EH (cell line): ENCODE measurements at places on chromosomes 2 and 18.

- DNase-seq: no peak
Measured at GRCh38 chr2:101909760-101910159, 82.0 kb upstream of the IL1R2 start.

DNA sequence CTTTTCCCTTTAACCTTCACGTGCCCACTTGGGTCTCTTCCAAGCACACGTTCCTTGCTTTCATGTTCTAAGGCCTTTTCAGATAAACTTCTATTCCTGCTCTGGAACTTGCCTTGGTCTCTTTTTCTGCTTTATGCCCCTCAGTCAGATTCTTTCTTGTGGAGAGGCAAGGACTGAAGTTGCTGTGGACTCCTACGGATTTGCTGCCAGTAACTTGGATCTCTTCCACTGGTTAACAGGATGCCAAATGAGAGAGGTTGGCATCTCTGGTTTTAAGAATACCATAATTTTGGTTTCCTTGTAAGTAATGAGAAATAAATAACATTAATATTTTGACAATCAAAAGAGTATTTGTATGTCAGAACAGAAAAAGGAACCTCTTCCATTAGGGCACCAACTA, 33.0 kb downstream of the COMMD1 start:
- no peak for DNase-seq

DNA sequence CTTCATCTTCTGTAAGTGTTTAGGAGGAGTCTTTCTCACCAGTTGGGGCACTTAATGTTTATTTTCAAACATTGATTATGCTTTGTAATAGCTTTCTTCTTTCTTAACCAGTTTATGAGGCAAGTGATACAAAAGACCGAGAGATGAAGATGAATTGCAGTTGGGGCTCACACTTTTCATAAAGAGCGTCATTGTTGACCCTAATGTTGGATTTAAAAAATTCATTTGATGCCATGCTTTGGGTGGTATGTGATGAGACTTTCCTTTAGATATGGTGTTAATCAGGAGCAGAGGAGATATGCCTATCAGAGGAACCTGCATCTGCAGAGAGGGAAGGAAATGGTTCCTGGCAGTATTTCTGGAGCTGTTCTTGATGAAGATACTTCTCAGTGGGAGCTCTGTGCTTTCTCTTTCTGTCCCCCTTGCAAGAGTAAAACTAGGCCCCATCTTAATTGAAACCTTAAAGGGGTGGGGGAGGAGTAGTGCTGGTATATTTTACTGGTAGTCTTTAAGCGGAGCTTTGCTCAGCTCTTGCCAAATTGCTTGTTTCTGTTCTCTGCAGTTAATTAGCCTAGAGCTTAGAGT, 2.3 kb downstream of the EML4 start:
- peak; percentile 41 for DNase-seq

- peak; percentile 41 for DNase-seq
Measured at GRCh38 chr2:24491542-24492420, 727 bp downstream of the NCOA1 start.

DNA sequence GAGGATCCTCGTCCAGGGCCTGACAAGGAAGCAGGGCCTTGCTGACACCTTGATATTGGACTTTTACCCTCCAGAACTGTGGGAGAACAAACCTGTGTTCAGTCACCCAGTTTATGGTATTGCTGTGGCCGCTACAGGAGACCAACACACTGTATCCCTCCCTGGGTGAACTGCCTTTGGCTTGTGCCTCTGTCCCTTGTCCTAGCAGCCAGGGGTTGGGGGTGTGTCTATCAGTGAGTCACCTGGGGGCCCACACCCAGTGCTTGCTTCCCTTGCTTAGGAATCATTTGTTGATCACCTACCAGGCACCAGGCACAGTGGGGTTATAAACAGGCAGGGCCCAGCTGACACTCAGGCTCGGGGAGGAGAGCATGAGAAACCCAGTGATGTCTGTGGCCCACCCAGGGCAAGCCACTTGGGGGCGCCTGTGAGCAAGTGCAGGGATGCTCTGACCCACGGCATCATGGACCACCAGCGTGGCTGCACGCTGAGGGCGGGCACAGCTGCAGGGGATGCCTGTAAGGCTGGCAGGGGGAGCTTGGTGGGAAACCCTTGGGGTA, 17.1 kb downstream of the TMEM185B start:
- peak; percentile 23 for DNase-seq

DNA sequence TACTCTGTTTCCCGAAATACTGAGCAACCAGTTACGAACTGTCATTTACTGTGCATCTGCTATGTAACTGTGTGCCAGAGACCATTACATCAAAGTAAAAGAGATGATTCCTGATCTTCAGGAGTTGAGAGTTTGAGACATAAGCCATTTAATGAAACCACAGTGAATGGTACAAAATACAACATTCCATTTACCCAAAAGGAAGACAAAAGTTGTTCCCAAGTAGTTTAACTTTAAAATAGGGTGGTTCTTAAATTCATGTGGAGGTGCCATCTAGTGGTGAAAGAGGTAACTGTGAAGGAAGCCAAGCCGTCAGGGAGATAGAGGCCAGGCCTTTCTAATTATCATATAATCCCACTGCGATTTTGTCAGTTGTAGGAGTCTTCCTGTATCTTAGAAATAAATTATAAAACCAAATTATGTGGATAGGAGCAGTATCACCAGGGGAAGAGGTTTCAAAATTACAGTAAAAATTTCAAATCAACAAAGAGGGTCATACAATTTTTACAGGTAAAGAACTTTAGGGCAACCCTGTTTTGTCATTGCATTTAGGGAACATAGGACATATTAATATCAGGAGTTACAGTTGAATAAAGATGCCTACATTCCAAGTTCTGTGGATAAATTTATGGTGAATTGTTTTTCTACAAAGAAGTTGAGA, 67.7 kb downstream of the EPAS1 start:
- peak; percentile 78 for DNase-seq

GRCh38 chr2:14587119-14587518, 45.4 kb upstream of the LRATD1 start:
- peak; percentile 18 for DNase-seq

DNA sequence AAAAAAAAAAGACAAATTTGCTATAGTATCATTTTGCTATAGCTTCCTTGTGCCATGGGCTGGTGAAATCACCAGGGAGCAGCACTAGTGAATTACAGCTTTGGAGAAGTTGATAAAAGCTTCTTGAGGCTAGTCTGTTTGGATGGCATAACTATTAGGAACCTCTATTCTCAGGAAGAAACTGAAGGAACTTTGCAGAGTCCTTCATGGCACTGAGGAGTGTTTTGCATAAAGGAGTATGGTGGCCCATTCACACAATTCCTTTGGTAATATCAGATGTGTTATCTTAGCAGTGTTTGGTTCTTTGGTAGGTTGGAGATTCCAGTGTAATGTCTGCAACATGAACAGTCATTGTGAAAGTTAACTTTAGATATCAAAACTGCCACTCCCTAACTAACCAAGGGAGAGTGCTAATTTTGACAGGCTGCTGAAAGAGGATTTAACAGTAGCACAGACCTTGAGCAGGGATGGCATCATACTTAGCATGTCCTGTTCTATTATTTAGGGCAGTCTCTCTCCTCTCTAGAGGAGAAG, 76.6 kb upstream of the ZFP36L2 start:
- no peak for DNase-seq

DNA sequence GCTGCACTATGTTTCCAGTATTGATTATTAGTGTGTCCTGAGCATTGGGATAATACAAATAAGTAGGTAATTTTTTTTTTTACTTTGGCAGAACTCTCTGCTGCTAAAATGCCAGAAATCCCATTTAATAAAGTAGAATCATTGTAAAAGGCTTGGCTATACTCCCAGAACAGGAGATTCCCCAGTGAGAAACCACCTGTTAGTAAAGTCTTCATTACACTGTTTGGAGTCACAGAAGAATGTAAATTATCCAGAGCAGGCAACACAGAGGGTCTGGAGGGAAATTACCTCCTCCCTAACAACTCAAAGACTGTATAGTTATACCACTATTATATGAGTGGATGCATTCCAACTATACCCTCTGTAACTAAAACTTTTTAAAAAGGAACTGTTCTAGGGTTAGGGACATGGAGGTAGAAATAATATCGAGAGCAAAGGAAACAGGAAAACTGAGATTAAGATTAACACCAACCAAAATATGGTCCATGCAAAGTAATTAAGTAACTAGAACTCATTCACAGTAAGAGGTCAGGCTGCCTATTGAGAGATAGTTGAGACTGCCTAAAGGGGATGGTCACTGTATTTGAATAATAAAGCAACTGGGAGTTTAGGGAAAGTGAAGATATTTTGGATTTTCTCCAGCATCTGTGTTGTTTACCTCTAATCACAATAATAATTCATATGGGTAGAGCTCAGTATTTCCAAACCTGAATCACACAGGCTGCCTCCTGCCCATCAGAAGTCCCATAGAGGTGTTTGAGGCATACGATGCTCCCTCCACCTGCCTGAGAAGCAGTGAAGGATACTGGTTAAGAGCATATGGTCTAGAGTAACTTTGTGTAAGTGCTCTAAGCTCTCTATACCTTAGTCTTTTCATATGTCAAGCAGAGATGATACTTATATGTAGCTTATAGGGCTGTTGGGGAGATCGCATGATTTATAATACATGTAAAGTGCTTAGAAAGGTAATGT, 34.4 kb downstream of the MAP2 start:
- no peak for DNase-seq

- DNase-seq: no peak
Measured at GRCh38 chr2:172753610-172754009, 18.0 kb downstream of the RAPGEF4 start.

GRCh38 chr18:37355772-37356171, 209.8 kb downstream of the CELF4 start:
- peak; percentile 3 for DNase-seq

DNA sequence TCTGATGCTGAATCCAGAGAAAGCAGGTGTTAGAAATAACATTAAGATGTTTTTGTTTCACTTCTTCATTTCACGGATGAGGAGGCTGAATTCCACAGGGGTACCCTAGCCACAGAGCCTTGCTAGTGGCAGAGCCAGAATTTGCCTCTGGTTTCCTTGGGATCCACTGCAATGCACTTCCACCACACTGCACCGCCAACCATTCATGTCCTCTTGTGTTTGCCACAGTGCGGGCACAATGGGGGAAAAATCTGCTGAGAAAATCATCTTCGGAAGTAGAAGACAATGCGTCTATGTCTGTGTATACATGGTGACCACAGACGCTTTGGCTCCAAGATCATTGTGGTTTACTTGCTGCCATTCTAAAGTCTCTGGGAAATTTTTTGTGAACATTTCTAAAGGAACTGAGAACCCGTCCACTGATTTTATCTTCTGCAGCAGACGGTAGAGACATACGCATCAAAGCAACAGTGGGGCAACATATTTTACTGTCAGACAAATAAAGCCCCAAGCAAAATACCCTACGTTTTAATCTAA, 14.9 kb downstream of the ICOS start:
- DNase-seq: no peak

- DNase-seq: no peak
Measured at GRCh38 chr2:58612973-58613372, 371.8 kb upstream of the FANCL start.

DNA sequence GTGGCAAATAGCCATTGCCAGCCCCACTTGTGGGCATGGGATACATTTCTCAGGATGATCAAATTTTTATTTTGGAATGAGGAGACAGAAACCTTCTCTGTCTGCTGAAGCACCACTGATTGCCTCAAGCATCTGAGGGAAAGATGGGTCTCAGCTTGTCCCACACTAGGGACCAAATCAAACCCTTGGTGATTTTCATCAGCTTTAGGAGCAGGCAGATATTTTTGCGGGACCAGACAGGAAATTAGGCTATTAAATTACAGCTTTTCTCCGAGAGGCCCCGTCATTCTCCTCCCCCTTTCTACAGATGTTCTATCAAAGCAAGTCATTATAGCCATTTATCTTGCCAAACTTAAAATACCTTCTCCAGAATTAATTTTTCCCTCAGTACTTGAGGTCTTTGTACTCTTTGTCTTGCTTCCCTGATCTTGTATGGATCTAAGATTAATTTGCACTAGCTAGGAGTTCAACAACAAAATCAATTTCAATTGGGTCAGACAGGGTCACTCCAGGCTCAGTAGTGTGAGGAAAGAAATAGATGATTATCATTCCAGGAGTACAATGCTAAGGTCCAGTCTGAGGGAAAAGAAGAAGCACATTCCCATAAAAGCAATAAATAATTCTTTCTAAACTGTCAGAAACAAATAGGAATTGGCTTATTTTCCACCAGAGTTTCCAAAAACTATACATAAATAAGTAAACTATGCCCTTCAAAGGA, 818.1 kb upstream of the SOX11 start:
- no peak for DNase-seq

DNA sequence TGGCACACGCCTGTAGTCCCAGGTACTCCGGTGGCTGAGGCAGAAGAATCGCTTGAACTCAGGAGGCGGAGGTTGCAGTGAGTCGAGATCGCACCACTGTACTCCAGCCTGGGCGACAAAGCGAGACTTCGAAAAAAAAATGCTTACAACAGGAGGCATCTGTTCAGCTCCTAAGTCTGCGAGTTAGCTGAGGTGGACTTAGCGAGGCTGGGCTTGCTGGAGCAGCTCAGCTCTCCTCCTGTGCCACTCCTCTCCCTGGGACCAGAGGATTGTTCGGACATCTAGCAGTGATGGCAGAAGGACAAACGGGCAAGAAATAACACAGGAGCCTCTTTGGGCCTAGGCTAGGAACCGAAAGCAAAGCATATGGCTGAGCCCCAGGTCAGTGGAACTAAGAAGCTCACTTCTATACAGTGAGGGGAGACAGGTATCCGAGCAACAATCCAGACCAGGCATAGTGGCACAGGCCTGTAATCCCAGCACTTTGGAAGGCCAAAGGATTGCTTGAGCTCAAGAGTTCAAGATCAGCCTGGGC, 260.1 kb downstream of the GLI2 start:
- DNase-seq: no peak

DNA sequence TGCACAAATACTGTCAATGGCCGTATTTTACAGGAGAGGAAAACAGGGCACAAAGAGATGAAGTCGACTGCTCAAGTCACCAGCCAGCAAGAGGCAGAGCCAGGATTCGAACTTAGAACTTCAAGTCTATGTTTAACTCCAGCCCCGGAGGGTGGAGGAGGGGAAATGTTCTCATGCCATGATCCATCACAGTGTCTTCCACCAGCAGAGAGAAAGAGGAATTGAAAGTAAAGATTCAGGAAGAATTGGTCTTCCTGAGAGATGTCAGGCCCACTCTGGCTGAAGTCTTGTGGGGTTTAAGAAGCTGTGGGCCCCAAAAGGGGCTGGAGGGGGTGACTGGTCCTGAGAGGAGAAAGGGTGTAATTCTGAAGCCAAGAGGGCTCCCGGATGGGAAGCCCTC, 260.0 kb downstream of the TNS1 start:
- no peak for DNase-seq

DNA sequence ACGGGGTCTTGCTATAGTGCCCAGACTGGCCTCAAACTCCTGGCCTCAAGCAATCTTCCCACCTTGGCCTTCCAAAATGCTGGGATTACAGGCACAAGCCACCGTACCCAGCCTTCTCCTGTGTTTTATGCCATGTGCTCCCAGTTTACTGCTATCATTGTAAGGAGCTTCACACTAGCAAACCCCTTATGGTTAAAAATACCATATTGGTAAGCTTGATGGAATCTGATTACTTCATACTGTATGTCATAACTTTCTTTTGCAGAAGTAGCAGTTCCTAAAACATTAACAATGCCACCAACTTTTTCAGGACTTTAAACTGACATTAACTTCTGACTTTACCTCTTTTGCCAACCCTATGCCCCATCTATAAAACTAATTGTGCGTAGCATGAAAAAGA, 36.2 kb downstream of the HAT1 start:
- DNase-seq: peak; percentile 81
